Activated T-helper 1 cell treated with anti-CD3 and anti-CD28 coated beads, Interleukin-12 subunit alpha, Interleukin-12 subunit beta, Interleukin-2, Interleukin-4 antibody, amounts not matched to agents 30 ng/mL and 10 ng/mL and 1 ng/mL, durations not matched to agents 14 hours and 24 hours and 36 hours (primary cell): ENCODE measurements at places on chromosomes 11 and 22. TPM values are rescaled to one million over a fixed set of nuclear protein-coding genes. Genes with fewer than 3 reads are reported as not detected.

DNA sequence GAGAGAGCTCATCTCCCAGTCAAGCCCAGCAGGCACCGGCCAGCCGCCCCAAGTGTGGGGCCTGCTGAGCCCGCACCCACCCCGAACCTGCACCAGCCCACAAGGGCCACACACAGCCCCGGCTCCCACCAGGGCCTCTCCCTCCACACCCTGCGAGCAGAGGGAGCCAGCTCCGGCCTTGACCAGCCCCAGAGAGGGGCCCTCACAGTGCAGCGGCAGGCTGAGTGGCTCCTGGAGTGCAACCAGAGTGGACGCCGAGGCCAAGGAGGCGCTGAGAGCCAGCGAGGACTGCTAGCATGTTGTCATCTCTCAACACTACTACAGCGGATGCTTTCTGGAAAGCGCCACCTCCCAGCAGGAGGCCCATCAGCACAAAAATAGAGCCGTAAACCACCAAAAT lies 10.9 kb downstream of the DEFB108B start:
- no peak for DNase-seq

DNA sequence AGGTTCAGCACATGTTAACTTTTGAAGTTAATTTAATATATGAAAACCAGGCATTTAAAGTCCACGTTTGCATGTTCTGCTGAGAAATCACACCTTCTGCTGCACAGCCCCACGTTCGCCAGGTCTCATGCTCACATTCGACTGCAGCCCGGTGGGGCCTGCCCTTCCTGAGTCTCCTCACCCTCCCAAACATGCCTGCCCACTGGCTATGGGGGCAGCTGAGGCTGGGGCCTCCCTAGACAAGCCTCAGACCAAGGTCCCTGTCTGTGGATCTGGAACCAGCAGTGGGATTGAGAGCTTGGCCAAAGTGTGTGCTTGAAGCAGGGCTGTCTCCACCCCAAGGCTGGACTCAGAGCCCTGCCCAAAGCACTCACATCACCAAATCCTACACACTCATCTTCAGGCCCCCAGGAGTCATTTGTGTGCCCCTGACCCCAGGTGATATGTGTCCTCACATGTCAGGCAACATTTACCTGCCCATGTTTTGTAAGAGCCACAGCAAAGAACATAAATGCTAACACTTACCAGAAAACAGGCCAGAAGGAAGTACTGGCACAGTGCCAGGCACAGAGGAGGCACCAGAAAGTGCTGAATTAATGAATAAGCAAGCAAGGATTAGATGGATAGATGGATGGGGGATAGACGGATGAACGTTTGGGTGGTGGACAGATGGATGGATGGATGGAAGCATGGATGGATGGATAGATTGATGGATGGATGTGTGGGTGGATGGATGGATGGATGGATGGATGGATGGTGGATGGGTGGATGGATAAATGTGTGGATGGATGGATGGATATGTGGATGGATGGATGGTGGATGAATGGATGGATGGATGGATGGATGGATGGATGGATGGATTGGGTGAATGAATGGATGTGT lies 9.4 kb upstream of the FADD start:
- DNase-seq: no peak

GRCh38 chr11:792535-792821 lies 2.6 kb upstream of the CEND1 start:
- DNase-seq: no peak

DNA sequence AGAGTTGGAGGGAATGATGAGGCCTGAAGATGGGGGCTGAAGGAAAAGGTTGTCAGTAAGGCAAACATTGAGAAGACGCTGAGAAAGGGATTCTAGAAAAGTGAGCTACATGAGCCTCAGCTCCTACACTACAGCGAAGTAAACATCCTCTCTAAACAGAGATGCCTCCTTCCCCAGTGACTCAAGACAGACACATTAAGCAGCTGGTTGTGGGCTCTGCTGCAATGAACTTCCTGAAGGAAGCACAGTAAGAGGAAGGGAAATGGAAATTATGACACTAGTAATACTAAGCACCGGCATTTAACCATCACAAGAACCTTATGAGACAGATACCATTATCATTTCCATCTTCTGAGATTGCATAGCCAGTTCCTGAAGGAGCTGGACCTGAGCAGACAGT lies 190.5 kb downstream of the C11orf87 start:
- no peak for DNase-seq

Gene OR4D11
- not detected in 2 replicates for total RNA-seq
